Aorta (tissue), 5 donors: ENCODE measurements at places on chromosomes 5 and 9.

DNA sequence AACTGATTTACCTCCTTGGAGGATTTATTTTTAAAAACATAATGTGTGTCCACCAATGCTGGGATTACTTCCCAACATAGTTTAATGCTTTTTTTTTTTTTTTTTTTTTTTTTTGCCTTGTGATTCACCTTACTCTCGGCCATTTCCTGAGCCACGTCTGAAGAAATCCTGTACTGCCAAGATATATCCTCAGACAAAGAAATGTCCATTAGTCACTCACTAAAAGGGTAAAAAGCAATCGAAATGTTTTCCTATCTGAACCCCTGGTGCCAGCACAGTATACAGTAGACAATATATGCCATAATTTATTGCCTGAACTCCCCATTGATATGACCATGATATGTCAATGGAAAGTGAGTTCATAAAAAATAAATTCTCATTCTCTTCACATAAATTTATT is 344.1 kb downstream of the BNC2 start:
- no peak for DNase-seq

DNA sequence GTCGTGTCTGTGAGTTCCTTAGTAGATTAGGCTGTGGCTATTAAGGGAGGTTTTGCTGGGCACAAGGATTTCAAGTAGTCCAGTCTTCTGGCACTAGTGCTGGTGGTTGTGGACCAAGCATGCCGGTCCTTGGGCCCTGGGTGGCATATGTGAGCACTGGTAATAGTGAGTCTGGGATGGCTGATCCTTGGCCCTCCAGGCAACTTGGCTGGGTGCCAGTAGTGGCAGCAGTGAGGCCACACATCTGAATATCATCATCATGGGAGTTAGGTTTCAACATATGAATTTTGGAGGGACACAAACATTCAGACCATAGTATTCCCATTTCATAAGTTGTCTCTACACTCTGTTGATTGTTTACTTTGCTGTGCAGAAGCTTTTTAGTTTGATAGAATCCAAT is 25.3 kb upstream of the APBA1 start:
- peak; percentile 40 for DNase-seq

DNA sequence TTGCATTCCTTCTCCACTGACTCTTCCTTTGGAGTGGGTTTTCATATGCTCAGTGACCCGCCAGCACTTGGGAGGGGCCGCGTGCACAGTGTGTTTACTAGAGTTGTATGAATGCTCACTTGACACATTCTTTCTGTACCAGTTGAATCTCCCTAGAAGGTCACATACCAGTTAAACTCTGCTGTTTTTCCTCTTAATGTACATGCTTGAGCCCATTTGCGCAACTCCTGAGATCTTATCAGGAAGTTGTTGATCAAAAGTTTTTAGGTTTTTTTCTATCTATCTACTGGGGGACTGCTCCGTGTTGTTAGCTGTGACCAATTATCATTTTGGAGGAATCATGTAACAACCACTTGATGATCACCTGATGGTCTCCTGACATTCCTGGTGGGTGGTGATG is 392.7 kb downstream of the CDH9 start:
- DNase-seq, result no peak

DNA sequence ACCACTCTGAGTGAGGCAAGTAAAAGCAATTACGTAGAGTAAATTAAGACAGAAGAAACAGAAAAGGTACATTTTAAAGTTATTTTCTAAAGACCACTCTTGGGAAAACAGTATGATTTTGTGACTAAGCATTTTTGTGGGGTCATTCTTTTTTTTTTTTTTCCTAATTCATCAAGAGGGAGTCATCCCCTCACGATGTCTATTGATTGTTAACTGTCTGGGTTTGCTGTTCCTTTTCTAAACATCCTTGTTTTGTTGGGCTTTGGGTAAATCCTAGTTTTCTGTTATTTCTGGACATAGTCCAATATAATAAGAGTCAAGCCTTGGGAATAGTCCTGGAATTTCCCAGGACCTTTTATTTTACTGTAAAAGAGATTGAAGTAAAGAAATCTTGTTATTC is 63.8 kb downstream of the ANKRD55 start:
- DNase-seq, result no peak

DNA sequence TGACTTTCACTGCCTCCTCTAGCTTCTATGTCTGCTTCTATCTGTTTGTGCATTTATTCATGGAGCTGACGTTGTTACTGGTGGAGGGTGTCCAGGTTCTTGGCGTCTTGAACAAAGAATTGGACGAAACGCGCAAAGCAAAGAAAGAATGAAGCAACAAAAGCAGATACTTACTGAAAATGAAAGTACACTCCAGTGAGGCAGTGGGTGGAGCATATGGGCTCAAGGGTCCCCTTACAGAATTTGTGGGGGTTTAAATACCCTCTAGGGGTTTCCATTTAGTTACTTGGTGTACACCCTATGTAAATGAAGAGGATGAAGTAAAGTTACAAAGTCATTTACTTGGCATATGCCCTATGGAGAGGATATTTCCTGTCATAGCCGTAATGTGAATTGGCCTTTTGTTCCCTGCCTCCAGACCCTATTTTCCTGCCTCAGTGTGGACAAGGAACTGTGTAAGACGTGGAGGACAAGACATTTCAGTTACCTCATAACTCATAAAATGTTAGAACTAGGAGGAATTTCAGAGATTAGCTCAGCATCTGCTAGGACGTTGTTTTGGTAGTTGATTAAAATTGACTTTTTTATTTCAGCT is 3.1 kb downstream of the POLR3G start:
- DNase-seq, result no peak

DNA sequence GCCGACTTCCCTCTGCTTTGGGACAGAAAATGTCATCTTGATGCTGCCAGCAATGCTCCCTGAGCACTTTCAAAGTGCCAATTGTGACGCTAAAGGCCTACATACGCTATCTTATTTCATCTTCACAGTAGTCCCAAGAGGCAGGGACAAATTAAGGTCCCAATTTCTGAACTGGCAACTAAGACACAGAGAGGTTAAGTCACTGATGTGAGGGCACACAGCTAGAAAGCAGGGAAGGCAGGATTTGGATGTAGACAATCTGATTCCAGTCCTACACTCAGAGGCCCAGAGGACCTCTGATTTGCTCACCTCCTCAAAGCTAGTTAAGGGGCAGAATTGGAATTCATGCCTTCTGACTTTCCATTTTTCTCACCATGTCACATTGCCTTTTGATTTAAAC is 249.2 kb upstream of the CLINT1 start:
- DNase-seq, result no peak

DNA sequence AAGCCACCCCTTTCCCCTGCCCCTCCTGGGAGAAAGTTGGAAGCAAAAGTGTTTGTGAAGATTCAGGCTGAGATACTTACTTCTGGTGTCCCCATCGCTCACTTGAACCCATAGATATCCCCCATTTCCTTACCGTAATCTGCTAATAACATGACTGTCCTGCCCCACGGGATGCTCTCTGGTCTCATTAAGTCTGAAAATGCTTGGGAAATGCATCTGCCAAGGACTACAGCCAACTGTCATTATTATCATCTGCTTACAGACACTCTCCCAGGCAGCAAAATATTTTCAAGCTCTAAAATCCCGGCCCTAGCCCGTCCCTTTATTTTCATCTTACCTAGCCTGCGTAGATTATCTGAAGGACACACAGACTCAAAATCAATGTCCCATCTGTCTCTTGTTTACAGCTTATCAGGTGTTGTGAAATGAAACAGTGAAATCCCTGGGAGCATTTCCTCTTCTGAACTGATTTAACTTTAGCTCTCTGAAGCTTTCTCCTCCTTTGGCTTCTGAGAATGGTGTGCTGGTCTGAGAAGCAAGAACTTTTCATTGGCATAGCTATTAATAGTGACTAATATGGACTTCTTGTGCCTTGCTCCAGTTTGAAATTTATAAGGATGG is 126.9 kb upstream of the OSMR start:
- DNase-seq, result no peak

- no peak for DNase-seq
Observed at GRCh38 chr5:36998578-36998977, 122.0 kb downstream of the NIPBL start.

- DNase-seq, result no peak
Observed at GRCh38 chr9:90665072-90665471, 22.4 kb upstream of the DIRAS2 start.

DNA sequence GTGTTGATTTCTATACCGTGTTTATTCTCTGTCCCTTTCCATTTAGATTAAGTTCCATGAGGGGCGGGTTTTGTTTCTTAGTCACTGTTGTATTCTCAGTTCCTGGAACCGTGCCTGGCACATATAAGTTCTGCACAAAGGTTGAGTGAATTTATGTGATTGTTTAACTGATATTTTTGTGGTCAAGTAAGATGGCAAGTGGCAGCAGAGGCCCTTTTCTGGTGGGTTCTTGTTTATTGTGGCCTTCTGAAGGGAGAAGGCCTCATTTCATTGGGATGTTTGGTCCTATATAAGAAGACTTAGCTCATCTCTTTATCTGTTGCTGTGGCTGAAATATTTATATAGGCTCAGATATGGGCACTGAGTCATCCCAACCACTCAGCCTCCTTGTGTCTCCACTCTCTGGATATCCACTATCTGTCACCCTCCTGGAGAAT is 262.5 kb downstream of the PSAT1 start:
- DNase-seq, result no peak

- DNase-seq, result no peak
Observed at GRCh38 chr5:78320401-78320800, 25.9 kb upstream of the AP3B1 start.

- no peak for DNase-seq
Observed at GRCh38 chr5:31983851-31984250, 190.3 kb downstream of the GOLPH3 start.

- DNase-seq, result no peak
Observed at GRCh38 chr5:87909382-87909781, 359.3 kb downstream of the TMEM161B start.

GRCh38 chr5:43195670-43196265 is 3.7 kb downstream of the NIM1K start:
- DNase-seq, result no peak

DNA sequence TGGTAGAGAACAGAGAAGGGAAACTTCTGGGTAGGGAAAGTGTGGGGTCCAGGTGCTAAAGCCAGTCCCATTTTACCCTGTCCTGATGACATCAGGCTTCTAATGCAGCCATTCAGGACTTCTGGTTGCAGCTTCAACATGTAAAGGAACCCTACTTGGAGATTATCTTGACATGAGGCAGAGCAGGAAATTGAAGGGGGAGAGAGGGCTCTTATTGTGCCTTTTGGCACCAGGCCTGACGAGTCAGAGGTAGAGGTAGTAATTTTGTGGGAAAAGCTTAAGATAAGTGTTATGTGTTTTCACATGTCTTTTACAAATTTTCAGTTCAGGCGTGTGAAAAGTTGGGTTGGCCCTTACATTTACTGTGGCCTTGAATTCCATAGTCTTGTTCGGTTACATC is 102.4 kb upstream of the APC start:
- DNase-seq, result no peak

DNA sequence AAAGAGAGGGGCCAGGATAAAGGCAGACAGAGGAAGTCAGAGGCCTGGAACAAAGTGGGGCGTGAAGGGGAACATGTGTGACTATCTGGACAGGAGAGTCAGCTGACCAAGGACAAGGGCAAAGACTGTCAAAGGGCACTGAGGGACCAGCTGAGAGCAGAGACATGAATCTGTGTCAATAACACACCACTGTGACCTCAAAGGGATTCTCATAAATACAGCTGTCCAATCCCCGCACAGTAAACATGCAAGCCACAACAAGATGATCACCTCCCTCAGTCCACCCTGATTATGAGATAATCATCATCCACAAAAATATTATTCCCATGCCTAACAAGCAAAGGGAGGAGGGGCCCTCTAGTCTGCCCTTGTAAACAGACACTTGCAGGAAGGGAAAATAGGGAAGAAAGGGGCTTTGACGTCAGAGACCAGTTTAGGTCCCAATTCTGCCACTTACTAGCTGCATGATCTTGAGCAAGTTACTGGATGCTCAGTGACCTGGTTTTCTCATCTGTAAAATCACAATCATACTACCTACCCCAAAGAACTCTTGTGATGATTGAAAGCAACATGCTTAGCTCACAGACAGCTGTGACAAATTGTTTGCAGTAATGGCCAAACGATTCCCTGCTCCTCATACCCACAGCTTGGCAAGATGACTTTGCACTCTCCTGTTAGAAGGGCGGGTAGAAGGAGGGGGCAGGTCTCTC is 41.8 kb downstream of the RAPGEF1 start:
- no peak for DNase-seq

DNA sequence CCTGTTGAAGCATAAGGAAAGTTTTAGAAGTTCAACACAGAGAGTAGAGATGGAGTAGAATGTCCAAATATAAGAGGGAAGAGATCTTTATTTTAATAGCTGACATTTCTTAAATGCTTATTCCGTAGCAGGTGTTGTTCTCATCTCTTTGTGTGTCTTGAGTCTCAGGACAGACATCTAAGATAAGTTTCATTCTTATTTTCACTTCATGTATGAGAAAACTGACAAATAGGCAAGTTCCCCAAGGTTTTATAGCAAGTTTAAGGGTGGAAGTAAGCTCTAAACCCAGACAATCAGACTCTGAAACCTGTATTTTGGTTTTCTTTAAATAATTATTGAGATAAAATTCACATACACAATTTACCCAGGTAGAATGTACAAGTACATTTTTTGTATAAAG is 228.4 kb upstream of the PPP1R2B start:
- no peak for DNase-seq

DNA sequence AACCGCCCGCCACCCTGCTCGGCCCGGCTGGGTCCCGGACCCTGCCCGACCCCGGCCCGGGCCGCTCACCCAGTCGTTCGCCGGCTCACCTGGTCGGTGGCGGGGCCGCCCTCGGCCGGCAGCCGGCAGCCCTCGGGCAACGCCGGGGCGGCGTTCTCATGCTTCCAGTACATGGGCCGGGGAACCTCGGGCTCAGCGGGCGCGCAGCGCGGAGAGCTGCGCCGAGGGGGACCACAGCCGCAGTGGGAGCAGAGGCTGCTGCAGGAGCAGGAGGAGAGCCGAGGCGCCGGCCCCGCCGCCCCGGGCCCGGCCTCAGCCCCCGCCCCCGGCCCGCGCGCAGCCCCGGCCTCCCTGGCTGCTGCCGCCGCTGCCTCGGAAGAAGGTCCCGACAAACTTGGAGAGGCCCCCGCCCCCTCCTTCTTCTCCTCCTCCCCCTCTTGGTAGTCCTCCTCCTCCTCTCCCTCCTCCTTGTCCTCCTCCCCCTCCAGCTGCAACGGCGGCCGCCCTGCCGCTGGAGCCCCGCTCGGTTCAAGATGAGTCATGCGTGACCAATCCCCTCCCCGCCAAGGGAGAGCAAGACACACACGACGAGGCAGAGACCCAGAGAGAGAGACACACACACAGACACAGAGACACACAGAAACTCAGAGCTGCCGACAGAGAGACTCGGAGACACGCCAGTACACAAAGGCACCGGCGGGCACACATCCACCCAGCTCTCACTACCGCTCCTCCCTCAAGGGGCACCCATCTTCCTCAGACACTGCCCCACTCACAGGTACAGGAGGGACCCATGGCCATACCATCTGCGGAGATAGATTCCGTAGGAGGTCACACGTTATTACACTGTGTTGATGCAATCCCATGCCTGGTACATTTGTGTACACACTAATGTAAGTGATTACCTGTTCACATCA is at the start of gene LHX6:
Gene LHX6 (minus strand): TSS at position 390 of the 917 bp plus-strand sequence. CDS start 217 bp downstream, at position 173.
- no peak for DNase-seq

GRCh38 chr5:88976914-88977313 is 93.9 kb upstream of the MEF2C start:
- no peak for DNase-seq
